K562 (cell line): ENCODE measurements at places on chromosomes 7 and 10. TPM values are rescaled to one million over a fixed set of nuclear protein-coding genes. Genes with fewer than 3 reads are reported as not detected.

- no peak for DNase-seq
Measured at GRCh38 chr10:35396560-35397434, 60.5 kb downstream of the CCNY start.

DNA sequence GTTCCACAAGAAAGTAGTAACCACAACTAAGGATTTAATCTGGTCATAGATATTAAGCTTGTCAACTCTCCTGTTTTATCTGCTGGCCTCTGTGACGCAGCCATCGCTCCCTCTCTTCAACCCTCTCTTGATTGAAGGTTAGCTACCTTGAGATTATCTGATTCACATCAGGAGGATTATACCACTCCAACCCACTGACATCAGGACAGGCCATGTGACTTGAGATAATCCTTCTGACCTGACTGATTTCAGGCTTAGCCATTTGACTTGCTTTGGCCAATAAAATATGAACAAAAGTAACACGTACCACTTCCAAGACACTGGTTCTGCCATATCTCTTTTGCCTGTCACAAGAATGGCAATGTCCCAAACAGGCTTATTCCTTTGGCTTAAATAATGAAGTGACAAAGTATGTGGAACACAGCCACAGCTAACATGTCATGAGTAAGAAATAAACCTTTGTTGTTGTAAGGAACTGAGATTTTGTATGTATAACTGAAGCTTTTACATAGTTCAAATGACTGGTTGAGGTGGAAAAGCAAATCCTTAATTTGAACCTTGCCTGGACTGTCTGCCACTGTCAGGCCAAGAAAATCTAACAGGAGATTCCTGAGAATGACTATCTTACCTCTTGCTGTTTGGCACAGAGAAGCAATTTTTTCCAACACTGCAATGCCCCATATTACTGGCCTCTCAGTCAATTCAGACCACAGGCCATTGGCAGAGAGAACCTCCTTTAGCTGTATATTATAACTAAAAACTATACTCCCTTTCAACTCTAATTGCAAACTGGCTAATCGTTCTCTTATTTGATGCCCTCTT is 13.9 kb downstream of the ZNF438 start:
- DNase-seq: no peak

Gene NCF1
- 0.29 TPM in 1 of 2 replicates, not detected in the other for total RNA-seq

Gene HOXA1
- not detected in 2 replicates for total RNA-seq

Gene SLC12A9
- 18.7 and 20.2 TPM in 2 replicates for total RNA-seq
